Muscle of back (tissue), 13 donors: ENCODE measurements at places on chromosomes 12 and 14.

GRCh38 chr12:63276537-63277365 is 125.8 kb upstream of the AVPR1A start:
- no peak for DNase-seq

GRCh38 chr12:49049566-49050224 is 10.9 kb downstream of the KMT2D start:
- DNase-seq = no peak

DNA sequence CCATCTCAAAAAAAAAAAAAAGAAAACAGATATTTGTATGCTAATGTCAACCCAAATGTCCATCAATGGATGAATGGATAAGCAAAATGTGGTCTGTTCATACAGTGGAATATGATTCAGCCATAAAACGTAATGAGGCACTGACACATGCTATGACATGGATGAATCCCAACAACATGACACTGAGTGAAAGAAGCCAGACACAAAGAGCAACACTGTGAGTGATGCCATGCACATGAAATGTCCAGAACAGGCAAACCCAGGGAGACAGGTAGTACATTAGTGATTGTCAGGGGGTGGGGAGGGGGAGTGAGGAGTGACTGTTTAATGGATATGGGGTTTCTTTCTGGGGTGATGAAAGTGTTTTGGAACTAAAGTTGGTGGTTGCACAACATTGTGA is 50.2 kb downstream of the ARL6IP4 start:
- no peak for DNase-seq

- no peak for DNase-seq
These were observed 26.1 kb upstream of the PLEKHG7 start for GRCh38 chr12:92676710-92677109.

GRCh38 chr12:110280392-110280778 is 662 bp upstream of the ATP2A2 start:
- DNase-seq = peak; percentile 59

DNA sequence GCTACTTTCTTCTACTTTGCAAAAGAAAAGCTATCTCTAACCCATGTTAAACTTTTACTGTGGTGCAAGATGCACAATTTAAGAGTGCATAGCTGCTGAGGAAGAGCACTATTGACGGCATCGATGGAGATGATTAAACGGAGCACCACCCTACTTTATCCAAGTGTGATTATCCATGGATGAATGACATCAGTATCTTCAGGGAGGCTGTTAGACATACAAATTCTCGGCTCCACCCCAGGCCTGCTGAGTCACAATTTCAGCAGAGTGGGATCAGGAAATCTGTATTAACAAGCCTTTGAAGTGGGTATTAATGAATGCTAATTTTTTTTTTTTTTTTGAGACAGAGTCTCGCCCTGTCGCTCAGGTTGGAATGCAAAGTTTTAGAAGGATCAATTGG is 16.2 kb downstream of the SLC2A14 start:
- DNase-seq = no peak

GRCh38 chr14:44803239-44803905 is 158.4 kb downstream of the KLHL28 start:
- peak; percentile 77 for DNase-seq

GRCh38 chr14:53880761-53881160 is 75.9 kb downstream of the BMP4 start:
- DNase-seq = no peak

GRCh38 chr14:88613552-88614010 is 50.7 kb downstream of the ZC3H14 start:
- no peak for DNase-seq

DNA sequence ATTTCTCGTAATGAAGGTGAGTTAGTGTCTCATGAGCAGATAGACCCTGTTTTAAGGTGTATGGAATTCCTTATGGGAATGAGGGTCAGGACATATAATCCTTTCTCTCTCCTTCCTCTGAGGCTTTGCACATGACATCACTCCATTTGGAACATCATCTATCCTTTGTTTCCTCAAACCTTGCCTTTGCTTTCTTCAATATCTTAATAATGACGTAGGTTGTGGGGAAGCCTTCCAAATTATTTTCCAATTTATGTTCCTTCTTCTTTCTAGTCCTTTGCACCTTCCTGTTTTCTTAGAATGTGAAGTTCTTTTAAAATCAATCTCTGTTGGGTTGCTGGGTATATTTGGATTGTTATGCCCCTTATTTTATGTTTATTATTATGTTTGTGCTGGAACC is 502.9 kb upstream of the STXBP6 start:
- no peak for DNase-seq

- DNase-seq = no peak
These were observed 22.7 kb upstream of the ULK1 start for GRCh38 chr12:131871677-131872076.

GRCh38 chr12:40399656-40400055 is 174.9 kb downstream of the LRRK2 start:
- no peak for DNase-seq

DNA sequence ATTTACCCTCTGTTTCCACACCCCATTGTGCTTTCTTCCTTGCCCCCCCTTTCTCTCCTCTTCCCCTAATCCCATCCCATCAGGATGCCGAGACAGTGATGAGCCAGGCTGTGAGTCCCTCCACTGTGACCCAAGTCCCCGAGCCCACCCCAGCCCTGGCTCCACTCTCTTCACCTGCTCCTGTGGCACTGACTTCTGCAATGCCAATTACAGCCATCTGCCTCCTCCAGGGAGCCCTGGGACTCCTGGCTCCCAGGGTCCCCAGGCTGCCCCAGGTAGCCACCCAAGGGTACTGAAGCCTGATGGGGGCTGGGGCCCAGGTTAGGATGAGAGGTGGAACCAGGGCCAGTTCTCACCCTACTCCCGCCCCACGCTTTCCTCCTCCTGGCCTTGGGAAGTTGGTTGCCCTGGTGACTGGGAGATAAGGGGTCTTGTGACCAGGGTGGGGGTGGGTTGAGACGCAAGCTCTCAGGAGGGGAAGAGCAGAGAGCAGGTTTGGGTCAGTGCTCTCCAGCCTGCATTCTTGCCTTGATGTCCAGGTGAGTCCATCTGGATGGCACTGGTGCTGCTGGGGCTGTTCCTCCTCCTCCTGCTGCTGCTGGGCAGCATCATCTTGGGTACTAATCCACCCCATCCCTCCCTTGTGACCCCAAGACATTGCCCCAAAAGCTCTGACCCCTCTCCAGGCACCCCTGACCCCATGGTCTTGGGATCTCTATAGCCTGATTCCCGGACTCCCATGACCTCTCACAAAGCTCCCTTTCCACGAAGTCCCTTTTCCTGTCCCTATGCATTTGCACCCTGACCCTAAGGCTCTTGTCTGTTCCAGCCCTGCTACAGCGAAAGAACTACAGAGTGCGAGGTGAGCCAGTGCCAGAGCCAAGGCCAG is 1.2 kb downstream of the AMHR2 start:
- DNase-seq = no peak
